Hypothalamus (tissue), 51 donors: ENCODE measurements at places on chromosomes 1 and 21.

GRCh38 chr1:234978397-234979295, 150.0 kb downstream of the TOMM20 start:
- DNase-seq = peak; percentile 60

- no peak for DNase-seq
These were observed 3.6 kb upstream of the TMEM54 start for GRCh38 chr1:32904797-32905196.

GRCh38 chr1:33721301-33721815, 142.5 kb upstream of the HMGB4 start:
- no peak for DNase-seq

- no peak for DNase-seq
These were observed 7.5 kb downstream of the CD55 start for GRCh38 chr1:207328908-207329440.

- no peak for DNase-seq
These were observed 260.4 kb upstream of the DPYD start for GRCh38 chr1:98181036-98181764.

- no peak for DNase-seq
These were observed 303.2 kb downstream of the RWDD3 start for GRCh38 chr1:95537176-95537575.

DNA sequence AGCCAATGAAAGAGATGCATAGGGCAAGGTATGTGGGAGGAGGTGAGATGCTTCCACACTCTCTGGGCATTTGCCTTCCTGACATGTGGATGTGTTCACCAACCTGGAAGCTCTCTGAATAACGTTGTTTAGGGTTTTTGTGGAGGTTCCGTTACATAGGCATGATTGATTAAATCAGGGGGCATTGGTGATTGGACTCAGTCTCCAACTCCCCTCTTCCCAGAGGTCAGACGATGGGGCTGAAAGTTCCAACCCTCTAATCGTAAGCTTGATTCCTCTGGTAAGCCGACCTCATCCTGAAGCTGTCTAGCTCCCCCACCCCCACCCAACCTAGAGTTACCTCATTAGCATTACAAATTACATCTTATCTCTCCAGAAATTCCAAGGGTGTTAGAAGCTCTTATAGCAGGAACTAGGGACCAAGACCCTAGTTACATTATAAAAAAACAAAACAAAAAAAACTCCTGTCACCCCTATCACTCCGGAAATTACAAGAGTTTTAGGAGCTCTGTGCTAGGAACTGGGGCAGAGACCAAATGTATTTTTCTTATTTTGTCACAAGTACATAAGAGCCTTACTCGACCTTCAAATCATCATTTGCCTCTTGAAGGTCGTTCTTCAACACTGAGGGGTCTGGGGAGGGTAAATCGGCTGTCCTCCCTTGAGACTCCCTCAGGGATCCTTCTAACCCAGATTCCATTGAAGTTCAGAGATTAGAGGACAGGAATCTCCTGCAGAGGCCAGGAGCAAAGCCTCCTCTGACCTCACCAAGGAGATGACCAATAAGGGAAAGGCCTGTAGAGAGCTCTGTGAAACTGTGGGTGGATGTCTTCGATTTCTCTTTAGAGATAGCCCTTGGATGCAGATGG, 58.2 kb downstream of the DNTTIP2 start:
- no peak for DNase-seq

DNA sequence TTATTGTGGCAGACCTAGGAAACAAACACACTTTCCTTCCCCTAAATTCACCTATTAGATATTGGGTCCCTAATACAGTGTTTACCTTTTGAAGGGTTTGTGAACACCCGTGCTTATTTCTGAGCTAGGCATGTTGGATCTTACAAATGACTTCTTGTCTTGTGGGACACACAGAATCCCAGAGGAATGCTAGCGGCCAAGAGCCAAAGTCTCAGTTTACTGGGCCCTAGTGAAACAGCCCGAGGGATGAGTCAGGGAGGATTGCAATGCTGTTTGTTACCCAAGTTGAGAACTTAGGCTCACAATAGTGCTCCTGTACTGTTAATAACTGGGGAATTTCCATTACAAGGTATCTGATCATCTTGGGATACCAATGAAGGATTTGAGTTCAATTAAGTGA, 100.1 kb upstream of the AKT3 start:
- DNase-seq = no peak

DNA sequence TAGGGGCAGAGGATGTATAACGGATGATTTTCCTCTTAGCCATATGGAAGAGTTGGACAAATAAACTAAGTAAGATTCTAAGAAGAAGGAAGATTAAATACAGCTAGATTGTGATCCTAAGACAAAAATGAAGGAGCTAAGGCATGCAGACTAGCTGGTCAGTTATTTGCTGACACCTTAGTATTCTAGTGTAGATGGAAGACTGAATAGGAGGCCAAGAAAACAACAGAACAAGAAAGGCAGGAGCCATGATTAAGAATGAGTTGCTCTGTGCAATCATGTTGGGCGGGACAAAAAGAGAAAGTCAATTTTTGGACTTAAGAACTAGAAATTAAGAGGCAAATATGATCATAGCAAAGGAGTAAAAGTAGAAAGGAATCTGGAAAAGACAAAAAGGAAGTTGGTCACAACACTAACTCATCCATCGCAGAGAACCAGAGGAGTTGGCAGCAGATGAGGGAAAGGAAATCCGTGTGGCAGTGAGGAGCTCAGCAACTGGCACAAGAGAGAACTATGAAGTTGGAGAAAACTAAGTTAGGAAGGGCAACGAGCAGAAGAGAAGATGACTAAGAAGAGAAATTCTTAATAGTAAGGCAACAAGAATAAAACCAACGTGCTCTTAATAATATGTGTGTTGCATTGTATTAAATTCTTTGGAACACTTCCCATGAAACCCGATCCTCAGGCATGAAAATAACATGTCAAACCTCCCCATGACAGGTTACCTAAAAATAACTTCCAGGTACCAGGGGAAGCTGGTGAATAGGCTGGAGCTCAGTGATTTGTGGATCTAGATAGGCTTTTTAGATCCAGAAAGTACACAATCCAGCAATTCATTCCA, 234.4 kb downstream of the LTN1 start:
- no peak for DNase-seq

DNA sequence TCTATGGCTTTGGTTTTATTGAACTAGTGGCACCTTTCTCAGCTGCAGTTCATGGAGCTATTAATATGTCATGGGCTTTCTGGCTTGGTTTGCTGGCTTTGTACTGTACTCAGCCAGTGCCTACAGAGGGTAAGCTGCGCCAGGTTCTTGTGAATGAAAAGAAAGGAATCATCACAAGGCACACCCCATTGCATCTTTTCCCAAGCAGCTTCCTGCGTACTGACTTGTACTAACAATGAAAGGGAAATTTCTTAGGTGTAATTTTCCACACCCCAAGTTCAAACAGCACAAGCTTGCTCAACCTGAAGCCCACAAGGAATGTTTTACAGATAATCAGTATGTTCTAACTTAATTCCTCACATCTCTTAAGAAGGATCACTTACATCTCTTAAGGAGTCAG, 78.0 kb upstream of the TNFSF18 start:
- no peak for DNase-seq

GRCh38 chr1:90730243-90731022, 13.3 kb upstream of the BARHL2 start:
- DNase-seq = no peak

DNA sequence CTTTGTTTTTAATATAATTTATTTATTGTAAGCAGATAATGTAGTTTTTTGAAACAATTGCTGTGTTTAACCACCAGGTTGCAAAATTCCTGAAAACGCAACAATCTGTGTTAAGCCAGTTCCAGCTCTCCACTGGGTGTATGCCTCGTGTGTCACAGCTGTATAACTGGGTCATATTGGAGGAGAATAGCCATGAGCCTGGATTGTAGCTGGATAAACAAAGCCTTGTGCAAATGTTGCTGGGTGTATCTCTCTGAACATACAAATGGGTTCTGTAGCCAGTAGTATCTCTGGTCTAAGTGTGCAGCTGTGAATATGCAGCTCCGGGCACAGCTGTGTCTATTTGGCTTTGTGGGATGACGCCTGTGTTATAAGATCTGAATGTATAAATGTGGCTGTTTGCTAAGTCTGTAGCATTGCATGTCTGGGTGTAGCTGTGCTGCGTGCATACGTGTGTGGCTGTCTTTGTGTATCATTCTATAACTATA, 2.8 kb downstream of the TCEA3 start:
- no peak for DNase-seq

DNA sequence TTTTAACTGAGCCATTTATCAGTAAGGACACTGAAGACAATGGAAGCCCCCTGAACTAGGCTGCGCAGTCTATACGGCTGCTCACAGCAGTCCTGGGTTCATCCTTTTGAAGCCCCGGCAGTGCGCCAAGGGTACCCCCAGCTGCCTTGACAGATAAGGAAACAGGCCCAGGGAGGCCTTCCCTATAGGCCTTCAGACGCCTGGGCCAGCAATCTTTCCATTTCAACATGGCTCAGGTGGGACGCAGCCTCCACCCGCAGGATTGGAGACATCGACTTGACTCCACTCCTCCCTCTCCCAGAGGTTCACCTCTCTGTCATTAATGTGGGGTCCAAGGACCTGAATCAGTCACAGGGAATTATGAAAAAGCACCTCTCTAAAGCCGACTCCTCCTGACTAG, 2.8 kb upstream of the LYPD8 start:
- DNase-seq = no peak

DNA sequence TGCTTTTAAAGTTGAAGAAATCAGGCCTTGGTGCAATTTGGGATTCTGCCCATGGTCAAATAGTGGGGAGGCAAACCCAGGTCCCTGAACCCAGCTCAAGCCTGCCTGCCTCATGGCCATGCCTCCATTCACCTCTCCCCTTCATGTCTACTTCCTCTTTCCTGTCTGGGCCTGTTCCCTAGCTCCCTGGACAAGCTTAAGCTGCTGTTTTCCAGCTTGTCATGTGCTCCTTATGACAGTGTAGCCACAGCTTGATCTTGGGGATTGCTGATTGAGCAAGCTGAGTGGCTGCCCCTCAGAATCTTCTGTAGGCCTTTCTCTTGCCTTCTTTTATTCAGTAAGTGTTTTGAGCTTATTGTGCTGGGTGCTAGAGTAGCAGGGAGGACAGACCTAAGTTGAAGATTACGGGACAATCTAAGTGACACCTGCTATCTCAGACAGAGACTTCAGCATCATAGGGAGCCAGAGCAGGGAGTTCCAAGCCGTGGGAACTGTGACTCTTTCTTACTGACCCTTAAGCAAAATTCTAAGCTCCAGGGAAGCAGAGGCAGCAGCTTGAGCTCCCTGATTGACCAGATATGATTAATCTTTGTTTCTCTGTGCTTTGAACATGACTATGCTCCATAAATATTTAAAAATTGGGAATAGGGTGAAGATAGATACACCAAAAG, 520 bp upstream of the MR1 start:
- DNase-seq = no peak

DNA sequence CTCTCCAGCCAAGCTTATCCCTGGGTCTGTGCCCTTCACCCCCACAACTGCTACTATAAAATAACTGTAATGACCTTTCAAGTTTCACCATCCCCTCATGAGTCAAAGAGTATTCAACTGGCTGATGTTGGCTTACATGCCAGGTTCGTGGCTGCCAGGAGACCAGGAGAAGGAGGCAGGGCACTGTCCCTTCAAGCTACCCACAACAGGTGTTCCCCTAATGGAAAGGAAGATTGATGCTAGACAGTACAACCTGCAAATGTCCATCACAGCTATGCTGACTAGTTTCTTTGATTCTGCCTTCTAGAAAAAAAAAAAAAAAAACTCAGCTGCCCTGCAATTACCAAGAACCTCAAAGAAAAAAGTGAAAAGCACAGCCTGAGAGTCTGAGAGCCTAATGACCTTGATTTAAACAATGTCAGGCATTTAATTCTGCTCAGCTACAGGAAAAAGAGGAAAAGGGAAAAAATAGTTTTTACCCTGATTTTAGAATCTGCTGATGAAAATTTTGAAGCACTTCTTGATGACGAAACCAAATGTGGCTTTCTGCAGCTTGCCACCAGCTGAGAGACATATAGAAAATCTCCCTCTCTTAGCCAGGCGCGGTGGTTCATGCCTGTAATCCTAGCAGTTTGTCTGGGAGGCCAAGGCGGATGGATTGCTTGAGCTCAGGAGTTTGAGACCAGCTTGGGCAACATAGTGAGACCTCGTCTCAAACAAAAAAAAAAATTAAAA, 82.7 kb upstream of the ROR1 start:
- DNase-seq = no peak
